ENCODE measurements at places on chromosomes 11 and 22. TPM values are rescaled to one million over a fixed set of nuclear protein-coding genes. Genes with fewer than 3 reads are reported as not detected.

BRSK2 gene
- total RNA-seq = 4.9 TPM

DNA sequence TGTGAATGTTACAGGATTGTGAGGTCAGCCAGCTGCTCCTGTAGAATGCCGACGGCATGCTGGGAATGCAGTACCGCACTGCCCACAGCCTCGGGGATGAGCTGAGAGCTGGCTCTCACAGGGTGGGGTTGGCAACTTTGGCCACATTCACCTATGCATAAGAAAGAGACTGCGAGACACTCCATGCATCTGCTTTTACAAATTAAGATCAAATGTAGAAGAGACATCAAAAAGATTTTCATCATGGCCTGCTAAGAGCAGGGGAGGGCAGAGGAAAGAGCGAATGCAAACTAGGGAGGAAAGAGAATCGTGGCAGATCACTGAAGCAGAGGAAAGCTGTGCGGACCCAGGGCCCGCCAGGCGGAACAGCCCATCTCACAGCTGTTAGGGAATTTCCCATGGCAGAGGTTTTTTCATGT is 49.8 kb upstream of the SPATA19 start:
- no peak for DNase-seq

- DNase-seq = no peak
Observed at GRCh38 chr11:104000798-104001197, 35.6 kb upstream of the DDI1 start.

GRCh38 chr11:134752964-134753770 is 341.1 kb upstream of the B3GAT1 start:
- DNase-seq = no peak

GRCh38 chr11:95404370-95404769 is 173.4 kb upstream of the SESN3 start:
- DNase-seq = no peak

DNA sequence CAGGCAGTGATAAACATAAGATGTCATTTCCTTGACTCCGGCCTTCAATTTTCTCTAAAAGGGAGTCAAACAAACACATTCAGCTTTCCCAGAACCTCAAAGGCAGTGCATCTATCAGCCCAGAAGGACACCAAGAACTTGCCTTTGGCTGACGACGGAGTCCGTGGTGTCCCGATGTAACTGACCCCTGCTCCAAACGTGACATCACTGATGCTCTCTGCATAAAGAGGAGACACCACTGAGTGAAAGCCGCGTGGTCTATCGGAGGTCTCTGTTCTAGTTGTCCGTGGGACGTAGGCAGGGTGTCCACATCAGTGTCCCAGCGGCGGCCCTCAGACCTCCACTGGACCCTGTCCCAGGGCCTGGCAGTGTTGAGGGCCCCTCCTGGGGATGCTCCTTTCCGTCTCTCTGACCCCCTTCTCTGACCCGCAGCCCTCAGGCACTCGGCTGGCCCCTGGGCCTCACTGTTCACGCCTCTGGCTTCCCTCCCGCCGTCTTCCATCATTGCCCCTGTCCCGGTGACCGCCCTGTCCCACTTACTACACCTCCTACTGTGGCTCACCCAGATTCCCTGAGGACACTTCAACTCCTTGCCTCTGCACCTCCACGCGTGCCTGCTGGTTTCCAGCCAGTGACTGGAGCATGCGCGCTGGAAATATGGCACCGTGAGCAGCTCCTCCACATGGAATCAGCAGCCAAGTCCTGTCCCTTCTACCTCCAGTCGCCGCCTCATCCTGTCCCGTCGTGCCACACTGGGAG is 70.4 kb downstream of the NCAPD3 start:
- DNase-seq = no peak

TUB gene
- 53.4 TPM for total RNA-seq

NUP160 gene
- total RNA-seq = 61.9 TPM

DNA sequence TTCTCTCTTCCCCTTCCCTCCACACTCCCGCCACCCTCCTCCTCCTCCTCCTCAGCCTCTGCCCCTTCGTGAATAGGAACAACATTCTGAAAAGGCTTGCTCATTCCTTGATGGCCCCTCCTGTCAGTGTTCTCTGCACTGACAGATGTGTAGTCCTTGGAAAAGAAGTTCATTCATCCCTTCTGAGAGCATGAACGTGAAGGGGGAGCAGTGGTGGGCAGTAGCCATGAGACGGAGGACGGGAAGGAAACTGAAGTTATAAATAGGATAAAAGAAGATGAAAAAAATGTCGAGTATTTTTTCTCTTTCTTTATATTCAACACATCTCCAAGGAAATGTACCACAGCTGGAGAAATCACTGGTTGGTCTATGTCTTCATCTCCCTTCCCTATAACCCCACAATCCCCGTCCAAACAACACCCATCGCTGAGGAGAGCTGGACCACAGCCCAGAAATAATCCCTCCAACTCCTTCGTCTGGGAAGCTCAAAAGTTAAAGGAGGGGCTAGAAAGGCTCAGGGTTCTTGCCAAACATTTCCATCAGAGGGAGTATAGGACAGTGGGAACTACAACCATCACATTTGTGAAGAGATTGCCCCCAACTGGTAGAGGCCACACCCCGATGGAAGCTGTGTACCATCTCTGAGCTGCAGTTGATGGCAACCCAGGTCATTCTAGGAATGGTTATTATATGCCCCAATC is 33.5 kb downstream of the ETS1 start:
- DNase-seq = no peak

DNA sequence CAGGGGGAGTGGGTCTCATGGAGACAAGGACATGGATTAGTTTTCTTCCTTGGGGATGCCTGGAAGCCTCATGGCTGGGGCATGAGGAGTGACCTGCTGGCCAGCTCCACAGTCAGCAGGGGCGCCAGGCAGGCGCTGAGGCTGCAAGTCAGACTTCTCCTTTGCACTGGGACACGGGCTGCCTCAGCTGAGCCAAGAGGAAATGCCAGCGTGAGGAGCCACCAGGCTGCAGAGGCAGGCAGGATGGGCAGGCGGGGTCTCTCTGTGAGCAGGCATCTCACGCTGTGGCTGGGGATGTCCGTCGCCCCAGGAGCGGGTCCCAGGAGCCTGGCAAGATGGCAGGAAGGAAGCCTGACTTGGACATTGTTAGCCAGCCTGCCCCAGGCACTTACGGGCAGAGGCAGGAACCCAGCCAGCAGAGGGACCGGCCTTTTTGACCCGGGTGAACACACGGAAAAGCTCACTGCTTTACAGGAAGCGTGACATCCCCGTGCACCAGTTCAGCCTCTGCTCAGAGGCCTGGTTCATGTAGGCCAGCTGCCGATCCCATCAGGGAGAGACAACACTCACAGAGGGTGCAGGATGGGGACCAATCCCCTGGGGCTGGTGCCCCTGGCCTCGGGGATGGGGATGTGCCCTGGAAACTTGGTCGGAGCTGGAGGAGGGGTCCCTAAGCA is 10.2 kb downstream of the GNB1L start:
- no peak for DNase-seq

ANKRD42 gene
- total RNA-seq = 6.9 TPM

POU2AF1 gene
- total RNA-seq = not detected

DNA sequence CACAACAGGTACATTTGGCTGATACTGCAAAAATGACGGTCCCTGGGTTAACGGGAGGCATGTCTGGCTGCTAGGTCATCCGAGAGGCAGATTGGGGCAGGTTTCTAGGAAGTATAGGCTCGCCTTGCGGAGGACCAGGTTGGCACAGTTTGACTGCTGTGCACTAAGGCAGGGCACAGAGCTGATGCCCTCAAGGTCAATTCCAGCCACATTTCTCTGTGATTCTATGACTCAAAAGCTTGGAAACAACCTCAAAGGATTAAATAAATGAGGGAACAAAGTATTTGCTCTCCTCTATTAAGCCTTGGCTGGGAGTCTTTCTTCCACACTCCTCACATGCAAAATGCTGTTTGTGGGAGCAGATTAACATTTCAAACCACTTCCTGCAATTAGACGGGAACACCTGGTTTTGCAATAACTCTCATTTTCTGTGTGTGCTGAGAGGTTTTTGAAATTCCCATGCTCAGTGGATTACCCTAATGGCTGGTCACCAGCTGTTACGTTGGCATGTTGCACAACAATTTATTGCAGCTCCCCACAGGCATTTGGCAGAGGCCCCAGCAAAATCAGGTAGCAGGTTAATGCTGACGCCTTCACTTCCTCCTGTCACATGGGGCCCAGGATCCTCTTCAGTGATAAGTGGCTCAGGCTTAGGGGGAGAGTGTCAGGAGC is 61.0 kb upstream of the PLET1 start:
- no peak for DNase-seq

DMC1 gene
- total RNA-seq = 4.2 TPM

DNA sequence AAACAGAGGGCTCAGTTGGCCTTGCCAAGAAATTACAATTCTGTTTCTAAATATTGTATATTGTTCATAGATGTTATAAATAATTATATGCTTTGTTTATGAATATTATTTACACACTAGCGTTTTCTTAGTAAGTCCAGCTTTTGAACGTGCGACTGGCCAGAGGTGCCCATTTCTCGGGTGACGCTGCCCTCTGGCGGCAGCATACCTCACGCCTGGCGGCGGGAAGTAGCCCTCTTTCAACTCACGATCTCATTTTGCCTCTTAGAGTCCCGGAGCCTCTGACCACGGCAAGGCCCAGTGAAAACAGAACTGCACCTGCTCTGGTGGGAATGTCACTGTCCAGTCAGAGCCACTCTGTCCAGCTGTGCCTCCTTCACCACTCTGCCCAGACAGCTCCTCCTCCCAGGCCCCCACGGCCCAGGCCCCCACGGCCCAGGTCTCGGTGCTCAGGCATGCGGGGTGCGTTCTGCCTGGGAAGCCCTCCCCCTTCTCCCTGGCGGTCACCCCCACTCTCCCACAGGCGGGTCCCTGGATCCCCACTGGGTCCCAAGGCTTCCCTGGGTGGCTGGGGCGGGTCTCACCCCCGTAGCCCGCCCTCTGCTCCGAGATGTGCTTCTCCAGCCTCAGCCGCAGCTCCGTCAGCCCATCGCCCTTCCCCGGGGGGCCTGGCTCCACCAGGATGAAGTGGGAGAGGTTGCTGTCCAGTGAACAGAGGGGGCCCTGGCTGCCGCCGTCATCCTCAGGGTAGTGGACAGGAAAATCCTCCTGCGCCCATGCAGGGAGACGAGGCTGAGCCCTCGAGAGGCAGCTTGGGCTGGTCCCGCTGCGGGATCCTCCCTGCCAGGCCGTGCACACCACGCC is 19.3 kb downstream of the TSSC4 start:
- peak; percentile 54 for DNase-seq

DNA sequence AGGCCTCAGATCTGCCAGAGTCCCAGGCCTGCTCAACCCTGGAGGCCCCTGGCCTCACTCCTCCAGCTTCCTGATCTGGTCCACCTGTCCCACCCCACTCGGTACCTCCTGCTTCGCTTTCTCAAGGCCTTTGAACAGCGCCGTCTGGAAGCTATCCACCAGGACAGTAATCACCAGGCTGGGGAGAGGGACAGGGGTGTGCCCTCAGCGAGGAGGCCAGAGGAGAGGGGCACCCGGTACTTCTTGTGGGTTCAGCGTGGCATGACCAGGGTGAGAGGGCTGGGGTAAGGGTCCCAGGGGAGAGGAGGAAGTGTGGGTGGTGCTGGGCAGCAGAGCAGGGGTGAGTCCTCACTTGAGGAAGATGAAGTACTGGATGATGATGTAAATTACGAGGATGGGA is 6.1 kb downstream of the CATSPER1 start:
- no peak for DNase-seq

DNA sequence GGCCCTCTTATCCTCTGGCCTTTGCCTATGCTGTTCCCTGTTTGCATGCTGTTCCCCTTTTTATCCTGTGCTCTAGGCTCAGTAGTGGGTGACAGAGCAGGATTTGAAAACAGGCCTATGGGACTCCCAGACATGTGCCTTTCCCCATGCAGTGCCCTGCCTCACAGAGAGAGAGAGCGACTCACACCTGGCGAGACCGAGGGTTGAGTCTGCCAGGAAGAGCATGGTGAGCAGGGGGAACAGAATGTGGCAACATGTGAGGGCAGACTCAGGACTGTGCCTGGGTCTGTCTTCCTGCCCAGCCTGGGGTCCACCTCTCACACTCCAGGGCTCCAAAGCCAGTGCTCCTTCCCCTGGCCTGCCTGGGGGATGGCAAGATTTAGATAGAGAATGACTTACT is 75.0 kb downstream of the NFAM1 start:
- DNase-seq = no peak

DNA sequence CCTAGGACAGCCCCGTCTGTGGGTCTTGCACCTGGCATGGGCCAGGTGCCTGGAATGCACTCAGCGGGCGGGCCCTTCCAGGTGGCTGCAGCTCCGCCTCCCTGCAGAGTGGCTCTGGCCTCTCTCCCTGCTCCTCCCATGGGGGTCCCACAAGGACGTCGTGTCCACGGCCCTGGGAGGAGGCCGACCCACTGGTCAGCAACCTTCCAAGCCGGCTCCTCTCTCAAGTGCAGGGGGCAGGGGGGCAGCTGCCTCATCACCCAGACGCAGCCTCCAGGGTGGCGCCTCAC is 41.9 kb downstream of the CERK start:
- no peak for DNase-seq

OR52I1 gene
- total RNA-seq = not detected

FADS1 gene
- 108 TPM for total RNA-seq

DNA sequence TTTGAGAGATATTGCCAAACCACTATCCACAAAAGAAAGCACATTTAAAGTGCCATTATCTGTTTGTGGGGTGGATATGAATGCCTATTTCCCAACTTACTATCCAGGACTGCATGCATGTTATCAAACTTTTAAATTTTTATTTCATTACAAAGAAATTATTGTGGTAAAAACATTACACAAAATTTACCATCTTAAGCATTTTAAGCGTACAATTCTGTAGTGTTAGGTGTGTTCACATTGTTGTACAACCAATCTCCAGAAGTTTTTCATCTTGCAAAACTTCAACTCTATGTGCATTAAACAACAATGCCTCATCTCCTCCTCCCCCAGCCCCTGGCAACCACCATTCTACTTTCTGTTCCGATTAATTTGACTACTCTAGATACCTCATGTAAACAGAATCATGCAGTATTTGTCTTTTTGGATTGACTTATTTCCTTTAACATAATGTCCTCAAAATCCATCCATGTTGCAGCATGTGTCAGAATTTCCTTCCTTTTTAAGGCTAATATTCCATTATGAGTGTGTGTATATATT is 17.6 kb upstream of the CD44 start:
- no peak for DNase-seq

- DNase-seq = no peak
Observed at GRCh38 chr11:100174881-100175280, 512.2 kb upstream of the ARHGAP42 start.

DNA sequence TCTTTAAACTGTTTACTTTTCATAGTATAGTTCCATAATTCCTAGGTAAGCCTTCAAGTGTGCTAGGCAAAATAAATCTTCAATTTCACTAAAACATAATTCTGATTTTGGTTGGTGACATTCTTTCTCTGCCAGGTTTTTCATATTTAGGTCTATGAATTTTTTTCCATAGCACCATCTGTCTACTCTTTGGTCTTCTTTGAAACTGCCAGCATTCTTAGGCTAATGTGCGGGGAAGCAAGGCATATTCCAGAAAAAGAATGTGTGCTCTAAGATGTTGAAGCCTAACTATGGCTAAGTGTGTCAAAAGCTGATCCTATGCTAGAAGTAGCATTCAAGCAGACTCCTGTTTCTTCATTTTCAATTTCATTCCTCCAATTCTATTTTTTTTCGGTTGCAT is 213.9 kb upstream of the C11orf87 start:
- no peak for DNase-seq

- DNase-seq = no peak
Observed at GRCh38 chr11:43955381-43956118, 13.1 kb downstream of the C11orf96 start.

ME3 gene
- 8.4 TPM for total RNA-seq

Data from mesothelial cell of epicardium (in vitro differentiated cells).